Activated T-cell treated with anti-CD3 and anti-CD28 coated beads, Interleukin-2, amount 50 U/mL, for 4 hours (primary cell): ENCODE measurements at places on chromosomes 12 and 14. TPM values are rescaled to one million over a fixed set of nuclear protein-coding genes. Genes with fewer than 3 reads are reported as not detected.

- DNase-seq: no peak
Observed at GRCh38 chr14:100131181-100131580, 28.3 kb downstream of the DEGS2 start.

- no peak for DNase-seq
Observed at GRCh38 chr14:61326847-61327246, 5.5 kb downstream of the PRKCH start.

Gene C12orf42
- 0.49 TPM for total RNA-seq

Gene TAC3
- total RNA-seq: not detected

Gene RIMBP2
- total RNA-seq: not detected

DNA sequence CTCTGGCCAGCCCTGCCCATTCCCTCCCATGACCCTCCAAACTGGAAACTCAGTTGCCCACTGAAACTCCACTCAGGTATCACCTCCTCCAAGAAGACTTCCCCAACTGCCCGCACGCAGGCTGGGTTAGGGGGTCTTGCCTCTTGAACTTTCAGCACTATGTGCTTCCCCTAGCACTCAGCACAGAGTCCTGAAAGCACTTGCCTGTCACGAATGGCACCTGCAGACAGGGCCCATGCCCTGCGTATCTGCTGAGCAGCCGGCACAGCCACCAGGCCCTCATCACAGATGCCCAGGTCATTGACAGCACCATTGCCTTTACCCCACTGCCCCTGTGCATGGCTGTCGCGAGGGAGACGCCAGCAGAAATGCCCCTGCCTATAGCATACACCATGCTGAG is 11.2 kb downstream of the CCDC88C start:
- no peak for DNase-seq
